KG1 (cell line): ENCODE measurements at places on chromosomes 4 and X.

- DNase-seq, result no peak
Measured at GRCh38 chr4:1463088-1463926, 57.1 kb upstream of the NKX1-1 start.

- DNase-seq, result no peak
Measured at GRCh38 chrX:152157042-152157441, 18.7 kb upstream of the MAGEA10 start.

DNA sequence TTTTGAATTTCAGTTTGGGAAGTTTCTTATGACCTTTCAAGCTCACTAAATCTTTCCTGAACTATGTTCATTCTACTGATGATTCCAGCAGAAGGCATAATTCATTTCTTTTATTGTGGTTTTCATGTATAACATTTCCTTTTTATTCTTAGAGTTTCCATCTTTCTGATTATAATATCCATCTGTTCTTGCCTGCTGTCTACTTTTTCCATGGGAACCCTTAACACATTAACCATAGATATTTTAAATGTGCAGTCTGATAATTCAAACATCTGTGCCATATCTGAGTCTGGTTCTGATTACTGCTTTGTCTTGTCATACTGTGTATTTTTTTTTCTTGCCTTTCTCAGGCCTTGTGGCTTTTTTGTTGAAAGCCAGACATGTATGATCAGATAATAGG is 234.7 kb downstream of the COX7B2 start:
- DNase-seq, result no peak

- DNase-seq, result no peak
Measured at GRCh38 chr4:109658871-109659410, 44.3 kb downstream of the CASP6 start.

DNA sequence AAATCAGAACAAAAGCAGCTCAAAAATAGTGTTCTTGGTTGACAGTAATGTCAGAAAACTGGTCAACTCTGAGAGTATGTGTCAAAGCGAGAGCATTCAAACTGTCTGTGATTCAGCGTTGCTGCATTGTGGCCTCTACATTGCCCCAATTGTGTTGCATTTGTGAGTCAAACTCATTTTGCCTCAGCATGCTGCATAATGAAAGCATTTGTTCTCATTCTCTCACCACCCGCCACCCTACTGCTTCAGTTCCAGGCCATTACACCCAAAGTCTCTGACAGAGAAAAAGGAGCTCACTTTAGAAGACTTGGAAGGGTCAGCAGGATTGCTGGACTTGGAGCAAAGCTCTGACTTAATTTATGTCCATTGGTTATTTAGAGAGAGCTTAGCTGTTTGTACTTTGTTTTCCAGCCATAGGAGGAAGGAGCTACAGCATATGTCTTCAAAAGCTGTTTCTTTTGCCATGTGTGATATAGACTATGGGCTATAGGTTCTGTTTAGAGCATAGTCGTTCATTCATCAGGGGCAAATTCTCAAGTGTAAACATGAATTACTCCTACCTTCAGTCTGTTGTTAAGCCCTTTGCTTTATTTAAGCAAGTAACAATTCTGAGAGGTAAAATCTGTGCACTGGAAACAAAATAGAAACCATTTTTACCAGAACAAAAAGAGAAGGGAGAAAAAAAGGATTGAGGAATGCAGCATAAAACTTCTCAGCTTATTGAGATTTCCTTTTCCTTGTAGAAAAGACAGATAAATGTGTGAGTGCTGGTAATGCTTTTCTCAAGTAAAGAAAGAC is 153.4 kb upstream of the ANK2 start:
- no peak for DNase-seq

DNA sequence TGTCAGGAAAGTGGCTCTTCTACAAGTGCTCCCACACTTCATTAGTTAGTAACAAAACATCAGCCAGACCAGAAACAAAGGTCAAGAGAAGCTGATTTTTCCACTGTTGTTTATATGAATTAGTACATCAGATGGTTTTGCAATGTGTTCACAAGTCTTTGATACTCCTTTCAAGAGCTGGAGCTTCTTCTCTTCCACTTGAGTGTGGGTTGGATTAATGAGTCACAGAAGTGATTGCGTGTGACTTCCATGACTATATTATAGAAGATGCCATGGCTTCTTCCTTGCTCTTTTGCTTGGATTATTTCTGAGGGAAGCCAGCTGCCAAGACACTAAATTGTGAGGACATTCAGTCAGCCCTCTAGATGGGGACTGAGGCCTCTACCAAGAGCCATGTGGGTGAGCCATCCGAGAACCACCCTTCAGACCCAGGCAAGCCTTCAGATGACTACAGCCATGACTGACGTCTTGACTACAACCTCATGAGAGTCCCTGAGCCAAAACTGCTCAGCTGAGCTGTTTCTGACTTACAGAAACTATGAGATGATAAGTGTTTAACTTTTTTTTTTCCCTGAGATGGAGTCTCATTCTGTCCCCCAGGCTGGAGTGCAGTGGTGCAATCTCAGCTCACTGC is 18.1 kb downstream of the SOWAHB start:
- DNase-seq, result no peak

DNA sequence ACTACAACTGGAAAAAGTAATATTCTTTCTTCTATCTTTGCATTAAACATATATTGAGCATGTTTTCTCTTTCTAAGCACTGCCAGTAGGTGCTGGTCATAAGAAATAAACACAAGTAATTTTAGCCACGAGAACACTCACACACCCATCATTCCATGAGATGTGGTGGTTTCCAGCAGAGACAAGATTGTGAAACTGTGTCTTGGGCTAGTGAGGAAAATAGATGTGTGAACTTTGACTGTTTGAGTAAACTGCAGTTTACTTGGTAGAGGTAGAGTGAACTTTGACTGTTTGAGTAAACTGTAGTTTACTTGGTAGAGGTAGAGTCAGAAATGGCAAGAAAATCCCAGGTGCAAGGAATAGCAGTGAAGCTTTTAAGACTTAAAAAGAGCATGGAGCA is 300.9 kb upstream of the HS3ST1 start:
- DNase-seq, result no peak

- DNase-seq, result no peak
Measured at GRCh38 chr4:6926681-6927478, 17.3 kb downstream of the TBC1D14 start.

DNA sequence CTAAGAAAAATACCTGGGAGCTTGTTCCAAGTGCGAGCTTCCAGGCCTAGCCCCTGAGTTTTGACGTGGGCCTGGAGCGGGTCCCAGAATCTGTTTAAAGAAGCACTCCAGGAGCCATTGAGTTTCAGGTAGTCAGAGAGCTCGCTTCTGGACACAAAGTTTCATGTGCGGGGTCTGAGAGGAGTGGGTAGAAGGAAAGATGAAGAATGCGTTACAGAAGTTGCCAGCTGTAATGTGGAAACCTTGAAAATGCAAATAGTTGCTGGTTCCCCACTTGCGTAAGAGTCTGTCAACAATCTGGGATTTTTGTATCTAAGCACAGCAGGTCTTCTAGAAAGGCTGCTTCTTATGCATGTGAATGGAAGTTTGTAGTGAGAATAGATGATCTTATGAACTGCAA is 77.5 kb upstream of the CLCN4 start:
- no peak for DNase-seq

DNA sequence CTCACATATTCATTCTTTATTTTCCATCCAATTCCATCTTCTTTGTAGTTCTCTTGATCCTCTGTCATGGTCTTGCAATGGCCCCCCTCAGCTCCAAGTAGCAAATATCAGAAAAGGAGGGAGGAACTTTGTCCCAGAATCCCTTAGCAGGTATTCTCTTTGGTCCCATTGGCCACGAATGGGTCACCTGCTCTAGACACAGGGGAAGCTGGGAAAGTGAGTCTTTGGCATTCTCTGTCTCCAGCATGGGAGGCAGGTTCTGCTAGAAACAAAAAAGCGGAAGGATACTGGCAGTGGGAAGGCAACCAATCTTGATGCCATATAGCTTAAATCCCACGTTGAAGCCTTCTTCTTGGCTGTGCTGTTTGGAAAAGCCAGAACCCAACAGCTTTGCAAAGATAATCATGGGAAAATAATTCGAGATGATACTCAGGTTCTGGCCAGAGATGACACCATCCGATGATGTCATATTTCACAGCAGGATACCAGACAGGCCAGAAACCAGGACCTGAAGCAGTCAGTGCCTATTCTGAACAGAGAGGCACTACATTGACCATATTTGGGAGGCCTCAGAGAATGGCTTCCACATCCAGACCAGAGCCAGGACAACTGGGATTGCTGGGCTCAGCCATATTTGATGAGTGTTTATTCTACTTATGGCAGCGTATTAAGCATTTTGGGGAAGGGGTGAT is 110.4 kb upstream of the ATXN3L start:
- no peak for DNase-seq

DNA sequence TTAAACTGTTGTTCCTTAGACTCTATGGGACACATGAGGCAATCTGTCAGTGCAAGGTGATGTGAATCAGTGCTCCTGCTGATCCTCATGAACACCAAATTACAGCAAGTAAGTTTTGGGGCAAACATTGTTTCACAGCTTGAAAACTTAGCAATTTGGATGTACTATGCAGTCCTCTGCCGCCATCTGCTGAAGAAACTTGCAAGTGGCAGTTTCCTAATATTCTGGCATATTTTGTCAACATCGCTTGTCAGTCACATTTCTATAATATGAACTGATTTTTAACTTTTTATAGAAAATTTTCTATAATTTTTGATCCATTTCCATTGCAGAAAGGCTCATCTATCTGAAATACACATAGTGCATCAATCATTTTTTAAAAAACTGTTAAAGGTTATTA is 56.3 kb downstream of the ZAR1 start:
- DNase-seq, result no peak

- DNase-seq, result no peak
Measured at GRCh38 chr4:143389579-143390195, 53.0 kb downstream of the GAB1 start.

- no peak for DNase-seq
Measured at GRCh38 chr4:87052615-87053014, 117.8 kb downstream of the AFF1 start.

- no peak for DNase-seq
Measured at GRCh38 chrX:10634392-10635161, 14.2 kb upstream of the MID1 start.

DNA sequence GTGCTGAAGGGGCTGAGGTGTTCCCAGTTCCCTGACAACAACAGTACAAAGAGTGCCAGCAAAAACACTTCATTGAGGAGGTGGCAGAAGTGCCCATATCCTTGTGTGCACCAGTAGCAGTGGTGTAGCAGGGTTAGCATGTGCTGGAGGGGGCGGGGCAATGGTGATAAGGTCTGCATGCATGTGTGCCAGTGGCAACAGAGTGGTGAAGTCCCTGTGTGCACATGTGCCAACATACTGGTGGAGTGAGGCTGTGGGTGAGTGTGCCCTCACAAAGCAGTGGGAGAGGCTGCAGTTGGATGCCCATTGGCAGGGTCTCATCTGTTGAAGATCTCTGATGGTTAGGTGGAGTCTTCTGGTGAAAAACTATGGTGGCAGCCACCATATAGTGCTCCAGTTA is 994.6 kb downstream of the PCDH19 start:
- DNase-seq, result no peak

GRCh38 chr4:18106620-18107019 is 85.1 kb upstream of the LCORL start:
- no peak for DNase-seq

- DNase-seq, result no peak
Measured at GRCh38 chr4:83686166-83686565, 150.3 kb downstream of the GPAT3 start.

- DNase-seq, result no peak
Measured at GRCh38 chrX:94850811-94851210, 1176.8 kb downstream of the FAM133A start.

- no peak for DNase-seq
Measured at GRCh38 chr4:48153791-48154550, 19.9 kb upstream of the TXK start.

GRCh38 chr4:155908187-155909139 is 5.0 kb downstream of the TDO2 start:
- no peak for DNase-seq

GRCh38 chr4:183508697-183509335 is 4.0 kb downstream of the ING2 start:
- DNase-seq, result no peak

DNA sequence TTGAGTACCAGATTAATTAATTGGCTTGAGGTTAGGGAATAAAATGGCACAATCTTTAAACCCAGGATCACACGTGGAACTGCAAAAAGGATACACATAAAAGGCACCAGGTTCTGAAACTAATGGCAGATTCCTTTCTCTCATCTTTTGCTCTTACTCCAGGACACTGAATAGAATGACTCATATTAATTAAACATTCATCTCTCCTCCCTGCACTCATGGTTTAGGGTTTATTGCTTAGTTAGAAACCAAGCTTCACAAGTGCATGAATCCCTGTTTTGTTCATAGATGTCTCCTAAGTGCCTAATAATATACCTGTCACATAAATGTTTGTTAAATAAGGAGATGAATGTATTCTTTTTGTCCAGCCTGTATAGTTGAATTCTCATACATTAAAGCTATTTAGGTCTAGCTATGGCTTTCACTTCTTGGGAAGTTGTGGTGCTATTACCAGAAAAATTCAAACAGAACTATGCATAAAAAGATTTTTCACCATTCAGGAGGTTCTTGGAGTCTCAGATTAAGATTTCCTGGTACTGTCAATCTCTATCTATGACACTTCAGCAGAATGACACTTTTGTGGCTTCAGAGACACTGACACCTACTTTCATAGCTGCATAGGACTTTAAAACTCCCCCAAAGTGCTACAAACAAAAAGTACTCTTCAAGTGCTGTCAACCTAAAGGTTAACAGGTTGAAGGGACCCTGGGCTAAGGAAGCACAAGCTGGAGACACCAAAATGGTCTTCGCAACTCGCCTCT is 7.4 kb downstream of the CORIN start:
- no peak for DNase-seq

DNA sequence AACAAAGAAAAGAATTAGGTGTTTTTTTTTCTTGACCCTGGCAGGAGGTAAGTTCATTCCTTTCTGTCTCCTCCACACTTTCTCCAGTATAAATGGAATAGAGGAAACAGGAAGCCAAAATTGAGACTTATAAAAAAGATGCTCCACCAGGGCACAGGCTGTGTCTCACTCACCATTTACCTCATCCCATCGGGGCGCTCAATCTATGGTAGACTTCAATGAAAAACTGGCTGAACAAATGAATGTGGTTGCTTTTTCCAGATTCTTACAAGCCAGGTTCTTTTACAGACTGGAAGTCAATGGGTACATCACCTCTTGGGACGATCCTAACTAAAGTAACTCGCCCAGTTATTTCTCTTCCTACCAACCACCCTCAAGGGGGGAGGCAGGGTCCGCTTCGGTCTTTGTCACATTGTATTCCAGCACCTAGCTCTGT is 685 bp downstream of the COMMD8 start:
- DNase-seq, result no peak

DNA sequence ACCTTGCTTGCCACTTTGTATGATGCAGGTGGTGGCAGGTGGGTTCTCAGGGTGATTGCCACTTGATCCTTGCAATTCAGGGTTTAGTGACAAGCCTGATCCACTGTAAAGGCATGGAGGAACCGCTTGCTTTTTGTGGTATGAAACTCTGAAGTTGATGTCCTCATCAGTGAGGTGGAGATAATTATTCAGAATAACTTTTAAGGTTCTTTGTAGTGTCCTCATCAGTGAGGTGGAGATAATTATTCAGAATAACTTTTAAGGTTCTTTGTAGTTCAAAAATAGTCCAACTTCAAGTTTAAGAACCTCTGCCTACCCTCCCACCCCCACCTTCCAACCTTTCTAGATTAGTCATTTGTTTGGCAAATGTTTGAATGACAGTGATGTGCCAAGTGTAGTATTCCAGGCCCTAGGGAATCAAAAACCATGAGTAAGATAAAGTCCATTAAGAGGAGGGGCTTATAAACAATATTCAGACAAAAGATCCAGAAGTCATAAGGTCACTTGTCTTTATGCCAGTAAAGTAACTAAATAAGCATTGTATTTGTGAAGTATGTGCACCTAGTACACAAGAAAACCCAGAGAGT is 51.2 kb downstream of the DCUN1D4 start:
- DNase-seq, result no peak
